HCT116 (cell line): ENCODE measurements at places on chromosomes 13 and 19. TPM values are rescaled to one million over a fixed set of nuclear protein-coding genes. Genes with fewer than 3 reads are reported as not detected.

VSTM2B gene
- not detected for total RNA-seq

SIGLEC7 gene
- total RNA-seq = not detected

SHISA7 gene
- not detected for total RNA-seq

KCNJ14 gene
- total RNA-seq = 2.5 TPM

TUBB4A gene
- 32.5 TPM for total RNA-seq

TMC4 gene
- 60.3 TPM for total RNA-seq

RFPL4A gene
- total RNA-seq = not detected

MEIOSIN gene
- total RNA-seq = 2.1 TPM

MEF2B gene
- total RNA-seq = 7.9 TPM

CKM gene
- not detected for total RNA-seq

GIPR gene
- total RNA-seq = 14.1 TPM

NR2F6 gene
- total RNA-seq = 88.0 TPM

GRK1 gene
- total RNA-seq = not detected

CAPN12 gene
- total RNA-seq = 8.8 TPM

ANGPTL8 gene
- not detected for total RNA-seq

ZNF577 gene
- total RNA-seq = 5.8 TPM

STOML3 gene
- total RNA-seq = not detected

PTPRH gene
- total RNA-seq = 15.9 TPM

RNF225 gene
- 1.2 TPM for total RNA-seq

RNASEH2A gene
- 54.5 TPM for total RNA-seq

TMEM59L gene
- total RNA-seq = 14.3 TPM

CUL4A gene
- 76.5 TPM for total RNA-seq

METTL21C gene
- not detected for total RNA-seq

NCCRP1 gene
- total RNA-seq = 0.12 TPM
